ENCODE measurements at places on chromosomes 4 and X.

- no peak for DNase-seq
These were observed 160.7 kb downstream of the PPP3CA start for GRCh38 chr4:101186567-101187184.

- no peak for DNase-seq
These were observed 41.1 kb downstream of the AFF2 start for GRCh38 chrX:148541584-148541940.

- peak; percentile 5 for DNase-seq
These were observed 130.3 kb downstream of the DIPK2B start for GRCh38 chrX:45070116-45071007.

GRCh38 chrX:10110984-10111363 is 45.8 kb upstream of the CLCN4 start:
- DNase-seq: peak; percentile 5

GRCh38 chr4:123323998-123324397 is 72.6 kb upstream of the SPRY1 start:
- DNase-seq: no peak

DNA sequence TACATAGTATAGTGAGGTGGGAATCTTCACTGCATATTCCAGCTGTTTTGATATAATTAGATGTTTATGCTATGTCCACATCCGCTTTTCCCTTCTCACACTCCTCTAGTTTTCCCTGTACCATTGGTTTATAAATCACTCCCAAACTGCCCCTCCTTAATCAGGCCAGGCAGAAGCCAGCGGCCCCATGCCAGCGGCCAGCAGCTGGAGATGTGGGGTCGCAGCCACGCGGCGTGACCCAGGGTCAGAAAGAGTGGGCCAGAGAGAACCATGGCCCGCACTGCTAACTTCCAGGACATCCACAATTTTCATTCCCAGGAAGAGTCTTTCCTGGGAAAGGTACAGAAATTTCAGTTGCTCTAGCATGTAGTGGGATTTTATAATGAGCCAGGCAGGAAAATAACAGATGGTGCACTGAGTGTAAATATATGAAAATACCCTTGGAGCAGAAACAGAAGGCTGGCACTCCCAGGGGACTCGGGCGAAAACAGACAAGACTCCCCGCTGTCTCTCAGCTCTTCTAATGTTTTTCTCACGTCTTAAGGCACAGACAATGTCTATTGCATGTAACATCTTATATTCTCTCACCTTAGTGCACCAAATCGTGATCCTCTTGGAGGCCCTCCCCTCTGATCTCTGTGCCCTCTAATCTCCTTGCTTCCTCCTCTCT is 145.9 kb upstream of the ZFP42 start:
- DNase-seq: no peak

GRCh38 chr4:185817403-185817818 is 5.4 kb upstream of the SORBS2 start:
- DNase-seq: no peak

GRCh38 chr4:150479657-150480056 is 102.3 kb upstream of the MAB21L2 start:
- DNase-seq: no peak

- no peak for DNase-seq
These were observed 46.2 kb downstream of the MAGEB5 start for GRCh38 chrX:26262121-26262523.

DNA sequence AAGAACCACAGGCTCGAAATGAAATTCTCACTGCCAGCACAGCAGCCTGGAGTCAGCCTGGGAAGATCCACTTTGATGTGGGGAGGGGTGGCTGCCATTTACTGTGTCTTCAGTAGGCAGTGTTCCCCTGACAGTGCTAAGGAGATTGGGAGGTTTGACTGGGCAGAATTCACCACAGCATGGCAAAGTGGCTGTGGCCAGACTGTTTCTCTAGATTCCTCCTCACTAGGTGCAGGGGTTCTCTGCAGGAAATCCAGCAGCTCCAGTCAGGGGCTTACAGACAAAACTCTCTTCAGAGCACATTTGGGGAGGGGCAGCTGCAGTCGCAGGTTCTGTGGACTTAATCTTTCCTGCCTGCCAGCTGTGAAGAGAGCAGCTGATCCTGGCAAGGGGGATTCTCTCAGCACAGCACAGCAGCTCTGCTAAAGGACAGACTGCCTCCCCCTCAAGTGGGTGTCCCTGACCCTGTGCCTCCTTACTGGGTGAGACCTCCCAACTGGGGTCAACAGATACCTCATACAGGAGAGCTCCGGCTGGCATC is 1174.0 kb downstream of the RAPGEF2 start:
- no peak for DNase-seq

- DNase-seq: no peak
These were observed 402.7 kb downstream of the C4orf33 start for GRCh38 chr4:129498626-129499025.

DNA sequence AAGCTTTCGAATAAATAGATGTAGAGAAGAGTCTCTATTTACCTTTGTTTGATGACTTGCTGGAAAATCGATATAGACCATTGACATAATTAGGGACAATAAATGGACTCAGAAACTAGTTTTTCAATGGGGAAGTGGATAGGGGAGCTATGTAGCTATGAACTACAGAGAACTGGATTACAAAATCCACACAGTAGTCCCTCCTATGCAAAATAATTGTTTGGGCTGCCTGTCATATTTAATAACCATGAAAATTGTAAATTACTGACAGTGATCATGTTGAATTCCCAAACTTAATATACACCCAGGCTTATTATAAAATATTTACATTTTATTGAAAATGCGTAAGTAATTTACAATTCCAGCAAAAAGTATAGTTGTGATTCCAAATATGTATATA is 333.1 kb upstream of the FAM241A start:
- DNase-seq: no peak

- no peak for DNase-seq
These were observed 36.2 kb downstream of the PAPSS1 start for GRCh38 chr4:107683873-107684272.

GRCh38 chr4:132981611-132982010 is 167.5 kb upstream of the PCDH10 start:
- no peak for DNase-seq

DNA sequence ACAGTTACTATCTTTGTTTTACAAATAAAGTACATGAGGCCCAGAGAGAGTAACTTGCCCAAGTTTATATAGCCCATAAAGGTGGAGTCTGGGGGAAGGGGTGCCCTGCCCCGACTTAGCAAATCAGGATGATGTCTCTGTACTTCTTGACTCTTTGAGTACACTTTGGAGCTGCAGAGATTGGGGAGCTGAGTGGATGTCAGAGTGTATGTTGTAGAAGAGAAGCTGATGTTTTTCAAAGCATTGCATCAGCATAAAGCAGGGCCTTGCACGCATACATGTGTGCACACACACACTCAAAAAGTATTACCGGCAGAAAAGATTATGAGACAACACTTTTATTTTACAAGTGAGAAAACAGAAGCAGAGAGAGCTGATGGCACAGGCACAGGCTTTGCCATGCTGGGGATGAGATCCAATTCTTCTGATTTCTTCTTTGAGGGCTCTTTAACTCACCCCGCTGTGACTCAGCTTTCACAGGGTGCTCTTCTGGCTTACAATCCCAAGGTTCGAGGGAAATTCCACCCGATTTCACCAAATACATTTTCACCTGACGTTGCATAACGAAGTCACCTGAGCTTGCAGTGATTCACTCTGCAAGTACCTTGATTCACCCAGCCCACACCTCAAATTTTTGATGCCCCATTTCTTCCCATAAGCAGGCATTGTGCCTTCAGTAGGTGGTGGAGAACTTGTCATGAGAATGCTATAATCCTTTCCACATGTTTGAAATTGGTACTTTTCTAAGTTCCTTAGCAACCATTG is 292.8 kb upstream of the BOD1L1 start:
- no peak for DNase-seq

GRCh38 chr4:80878218-80878617 is 152.3 kb upstream of the BMP3 start:
- DNase-seq: no peak

GRCh38 chrX:13110433-13111324 is 66.3 kb upstream of the FAM9C start:
- DNase-seq: no peak

- DNase-seq: no peak
These were observed 855 bp downstream of the GPRASP2 start for GRCh38 chrX:102712981-102713625.

DNA sequence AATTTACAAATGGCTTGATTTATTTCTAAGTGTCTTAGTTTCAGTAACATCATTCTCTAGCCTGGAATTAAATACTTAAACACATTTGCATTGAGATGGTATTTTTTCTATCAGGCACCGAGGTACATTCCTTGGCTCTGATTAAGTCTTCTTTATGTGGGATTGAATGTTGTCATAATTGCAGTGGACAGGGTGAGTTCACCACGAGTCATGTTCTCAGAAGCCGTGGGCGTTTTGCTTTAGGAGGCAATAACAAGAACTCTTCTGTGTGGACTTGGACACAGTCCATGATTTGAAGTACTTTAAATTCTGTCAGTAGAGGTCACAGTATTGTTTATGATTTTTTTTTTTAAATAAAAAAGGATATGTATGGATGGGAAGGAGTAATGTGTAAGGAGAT is 57.1 kb upstream of the EFHC2 start:
- DNase-seq: no peak

DNA sequence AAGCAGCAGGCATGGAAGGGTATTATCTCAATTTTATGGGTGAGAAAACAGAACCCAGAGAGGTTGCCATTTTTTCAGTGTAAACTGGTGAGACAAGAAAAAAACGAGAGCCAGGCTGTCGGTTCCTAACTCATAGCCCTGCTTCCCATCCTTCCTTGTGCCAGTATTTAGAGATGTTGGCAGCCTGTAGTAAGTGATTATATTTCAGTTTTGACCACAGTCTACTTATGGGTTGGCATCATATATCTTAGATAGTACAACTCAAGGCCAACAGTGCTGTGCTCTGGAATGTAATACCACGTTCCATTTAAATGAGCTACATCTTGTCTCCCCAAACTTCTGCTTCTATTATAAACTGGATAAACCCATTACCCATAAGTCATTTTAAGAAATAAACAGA is 40.8 kb downstream of the XK start:
- no peak for DNase-seq

DNA sequence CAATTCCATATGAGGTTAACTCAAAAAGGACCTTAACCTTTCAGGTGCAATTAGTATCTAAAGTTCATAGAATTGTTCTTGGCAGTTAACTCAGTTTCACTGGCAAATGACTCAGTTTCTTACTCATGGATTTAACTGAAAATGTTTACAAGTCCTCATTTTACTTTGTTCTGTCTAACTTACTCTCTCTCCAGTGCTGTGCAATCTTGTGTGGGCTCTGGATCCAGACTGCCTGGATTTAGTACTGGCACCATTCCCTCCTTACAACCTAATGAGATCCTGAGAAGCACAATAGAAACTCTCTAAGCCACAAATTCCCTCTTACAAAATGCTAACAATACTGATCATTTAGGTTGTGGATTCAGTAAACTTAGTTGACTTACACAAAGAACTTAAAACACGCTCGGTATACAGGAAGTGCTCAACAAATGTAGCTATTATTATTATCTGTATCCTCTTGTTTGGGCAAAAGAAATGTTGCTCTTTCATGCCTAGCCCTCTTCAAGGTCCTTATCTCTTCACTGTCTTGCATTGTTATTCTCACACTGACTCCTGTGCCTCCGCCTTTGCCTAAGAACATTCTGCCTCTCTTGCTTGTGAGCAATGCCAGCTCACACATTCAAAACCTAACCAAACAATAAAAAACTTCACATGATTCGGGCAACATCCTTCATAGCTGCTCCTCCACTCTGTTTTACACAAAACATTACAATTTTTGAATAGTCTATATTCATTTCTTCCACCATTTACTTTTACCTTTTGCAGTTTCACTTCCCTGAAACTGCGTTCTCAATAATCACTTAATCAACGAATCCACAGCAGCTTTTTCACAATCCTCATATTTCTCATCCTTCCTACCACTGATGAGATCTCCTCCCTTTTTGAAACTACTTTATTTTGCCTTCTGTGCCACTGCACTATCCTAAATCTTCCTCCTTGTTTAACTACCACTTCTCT is 91.8 kb downstream of the PDE5A start:
- no peak for DNase-seq

Data from effector memory CD8-positive, alpha-beta T cell (primary cell).